Kidney glomerular epithelial cell (primary cell): ENCODE measurements at places on chromosomes 7 and 10.

DNA sequence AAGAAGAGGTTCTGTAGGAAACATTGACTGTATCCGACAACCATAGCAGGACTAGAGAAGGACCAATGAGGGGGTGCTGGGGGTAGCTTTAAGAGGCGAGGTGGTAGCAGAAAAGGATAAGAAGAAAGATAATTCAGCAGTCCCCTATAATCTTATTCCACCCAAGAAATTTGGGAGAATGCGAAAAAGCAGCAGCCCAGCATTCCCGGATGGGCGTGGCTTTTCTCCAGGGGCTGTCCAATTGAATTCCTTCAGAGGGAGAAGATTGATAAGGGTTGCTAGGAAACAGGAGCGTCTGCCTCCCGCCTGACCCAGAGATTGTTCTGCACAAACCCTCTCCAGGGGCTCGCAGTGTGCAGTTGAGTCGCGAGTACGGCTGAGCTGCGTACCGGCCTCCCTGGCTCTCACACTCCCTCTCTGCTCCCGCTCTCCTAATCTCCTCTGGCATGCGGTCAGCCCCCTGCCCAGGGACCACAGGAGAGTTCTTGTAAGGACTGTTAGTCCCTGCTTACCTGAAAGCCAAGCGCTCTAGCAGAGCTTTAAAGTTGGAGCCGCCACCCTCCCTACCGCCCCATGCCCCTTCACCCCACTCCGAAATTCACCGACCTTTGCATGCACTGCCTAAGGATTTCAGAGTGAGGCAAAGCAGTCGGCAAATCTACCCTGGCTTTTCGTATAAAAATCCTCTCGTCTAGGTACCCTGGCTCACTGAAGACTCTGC, at the start of gene GRM3:
Gene GRM3, plus strand, starts transcription at position 349 of the 721 bp plus-strand sequence. CDS start 121,237 bp downstream, outside the sequence.
- DNase-seq = no peak

- no peak for DNase-seq
Measured at GRCh38 chr10:119860866-119861607, 11.6 kb downstream of the MCMBP start.

- DNase-seq = no peak
Measured at GRCh38 chr10:43437141-43437870, 395 bp downstream of the ZNF487 start.

DNA sequence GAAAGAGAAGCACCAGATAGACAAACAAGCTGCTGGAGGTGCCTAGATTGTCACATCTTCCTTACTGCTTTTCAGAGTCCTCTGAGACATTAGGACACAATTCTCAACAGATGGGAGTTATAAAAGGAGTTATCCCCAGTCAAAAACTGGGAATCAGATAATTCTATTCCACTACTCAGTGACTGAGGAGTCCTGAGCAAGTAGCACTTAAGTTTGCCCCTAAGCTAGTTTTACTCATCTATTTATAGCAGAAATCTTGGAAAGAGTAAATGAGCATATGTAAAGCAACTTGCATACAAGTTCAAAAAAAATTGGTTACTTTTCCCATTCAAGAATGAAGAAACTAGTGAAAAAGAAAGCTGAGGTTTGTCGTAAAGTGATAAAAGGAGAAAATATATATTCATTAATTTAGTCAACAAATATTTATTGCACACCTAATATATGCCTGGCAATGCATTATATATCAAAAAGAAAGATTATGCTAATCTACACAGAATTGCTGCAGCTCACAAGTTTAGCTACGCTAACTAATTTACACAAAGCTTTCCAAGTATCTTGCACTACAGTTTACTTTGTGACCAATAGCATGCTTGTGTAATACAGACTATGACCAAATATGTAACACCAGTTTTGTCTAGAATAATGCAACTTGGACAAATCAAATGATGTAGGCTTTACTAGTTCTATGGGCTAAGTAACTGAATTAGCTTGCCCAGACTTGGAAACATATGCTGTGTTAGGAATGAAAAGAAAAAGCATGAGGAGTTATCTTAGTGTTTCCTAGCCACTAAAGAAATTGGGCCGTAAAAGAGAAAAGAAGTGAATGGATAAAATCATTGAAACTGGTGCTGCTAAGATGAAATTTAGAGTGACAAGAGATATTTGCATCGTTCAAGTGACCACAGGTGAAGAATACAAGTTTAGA, 106.3 kb downstream of the GRM3 start:
- DNase-seq = no peak

- peak; percentile 55 for DNase-seq
Measured at GRCh38 chr10:31133792-31134310, 102.2 kb upstream of the ZNF438 start.

- DNase-seq = no peak
Measured at GRCh38 chr7:131066635-131067034, 261.0 kb upstream of the MKLN1 start.
